Pulmonary artery endothelial cell (primary cell): ENCODE measurements at places on chromosomes 2 and 18. TPM values are rescaled to one million over a fixed set of nuclear protein-coding genes. Genes with fewer than 3 reads are reported as not detected.

GRCh38 chr18:5944448-5944847 is 49.1 kb upstream of the TMEM200C start:
- no peak for DNase-seq

Gene ACKR3
- total RNA-seq: 43.8 and 57.0 TPM in 2 replicates

DNA sequence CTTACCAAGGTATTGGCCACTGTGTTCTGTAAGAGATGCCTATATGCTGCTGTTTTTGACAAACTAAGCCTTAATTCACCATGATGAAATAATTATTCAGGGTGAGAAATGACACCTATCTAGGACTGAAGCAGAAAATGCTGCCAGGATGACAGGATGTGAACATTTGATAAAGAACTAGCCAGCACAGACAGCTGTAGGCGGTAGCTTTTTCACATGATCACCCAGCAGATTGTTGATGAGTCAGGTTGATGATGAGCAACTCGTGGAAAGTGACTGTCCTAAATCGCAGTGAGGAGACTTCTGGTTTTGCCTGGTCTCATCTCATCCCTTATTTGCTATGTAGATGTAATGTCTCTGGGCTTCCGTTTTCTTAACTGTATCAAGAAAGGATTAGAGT is 144.1 kb downstream of the PRPF40A start:
- no peak for DNase-seq

GRCh38 chr2:223042704-223043118 is 9.3 kb upstream of the KCNE4 start:
- no peak for DNase-seq

DNA sequence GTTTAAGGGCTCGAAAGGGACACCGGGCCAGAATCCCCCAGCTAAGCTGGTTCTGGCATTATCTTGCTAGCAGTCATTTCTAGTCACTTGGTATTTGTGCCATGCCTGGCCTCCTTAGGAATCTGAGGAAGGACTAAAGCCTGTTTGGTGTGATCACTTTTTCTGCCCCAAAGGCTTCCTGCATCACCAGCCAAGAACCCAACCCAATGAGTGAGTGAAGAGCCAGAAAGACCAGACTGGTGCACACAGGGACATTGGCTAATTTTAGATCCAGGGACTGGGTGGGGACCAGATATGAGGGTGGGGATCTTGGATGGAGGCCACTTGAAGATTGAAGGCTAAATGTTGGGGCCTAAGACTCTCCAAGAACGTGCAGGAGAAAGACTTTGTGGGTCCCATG is 411.9 kb upstream of the TNP1 start:
- no peak for DNase-seq

- DNase-seq: no peak
Observed at GRCh38 chr18:45290364-45290763, 324.9 kb upstream of the SLC14A2 start.

DNA sequence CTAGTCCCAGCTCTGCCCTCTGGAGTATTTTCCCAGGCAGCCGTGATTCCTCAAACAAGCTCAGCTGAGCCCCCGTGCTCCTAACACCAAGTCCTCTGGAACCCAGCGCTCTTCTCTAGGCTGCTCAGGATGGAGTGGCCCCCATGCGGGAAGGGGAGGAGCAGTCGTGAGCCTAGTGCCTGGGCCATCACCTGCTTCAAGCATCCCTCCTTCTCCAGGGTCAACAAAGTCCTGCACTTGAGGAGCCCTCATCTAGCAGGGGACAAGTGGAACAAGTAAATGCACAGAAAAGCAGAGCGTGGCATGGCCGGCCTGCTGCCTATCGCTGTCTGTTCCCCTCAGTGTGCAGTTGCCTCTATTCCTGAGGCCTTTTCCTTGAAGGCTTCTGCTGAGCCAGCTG is 168.6 kb downstream of the INHBB start:
- no peak for DNase-seq

GRCh38 chr2:58635801-58636375 is 394.8 kb upstream of the FANCL start:
- no peak for DNase-seq

- no peak for DNase-seq
Observed at GRCh38 chr2:163465440-163465839, 270.4 kb downstream of the FIGN start.

DNA sequence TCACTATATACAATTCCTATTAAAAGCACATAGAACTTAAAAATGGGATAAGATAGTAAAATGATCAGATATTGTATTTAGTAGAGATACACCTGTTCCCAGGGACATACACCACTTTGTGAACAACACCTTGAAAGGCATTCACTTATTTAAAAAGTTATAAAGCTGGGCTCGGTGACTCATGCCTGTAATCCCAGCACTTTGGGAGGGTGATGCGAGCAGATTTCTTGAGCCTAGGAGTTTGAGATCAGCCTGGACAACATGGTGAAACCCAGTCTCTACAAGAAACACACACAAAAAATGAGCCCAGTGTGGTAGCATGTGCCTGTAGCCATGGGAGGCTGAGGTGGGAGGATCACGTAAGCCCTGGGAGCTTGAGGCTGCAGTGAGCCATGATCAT is 90.9 kb downstream of the RAPGEF4 start:
- no peak for DNase-seq

DNA sequence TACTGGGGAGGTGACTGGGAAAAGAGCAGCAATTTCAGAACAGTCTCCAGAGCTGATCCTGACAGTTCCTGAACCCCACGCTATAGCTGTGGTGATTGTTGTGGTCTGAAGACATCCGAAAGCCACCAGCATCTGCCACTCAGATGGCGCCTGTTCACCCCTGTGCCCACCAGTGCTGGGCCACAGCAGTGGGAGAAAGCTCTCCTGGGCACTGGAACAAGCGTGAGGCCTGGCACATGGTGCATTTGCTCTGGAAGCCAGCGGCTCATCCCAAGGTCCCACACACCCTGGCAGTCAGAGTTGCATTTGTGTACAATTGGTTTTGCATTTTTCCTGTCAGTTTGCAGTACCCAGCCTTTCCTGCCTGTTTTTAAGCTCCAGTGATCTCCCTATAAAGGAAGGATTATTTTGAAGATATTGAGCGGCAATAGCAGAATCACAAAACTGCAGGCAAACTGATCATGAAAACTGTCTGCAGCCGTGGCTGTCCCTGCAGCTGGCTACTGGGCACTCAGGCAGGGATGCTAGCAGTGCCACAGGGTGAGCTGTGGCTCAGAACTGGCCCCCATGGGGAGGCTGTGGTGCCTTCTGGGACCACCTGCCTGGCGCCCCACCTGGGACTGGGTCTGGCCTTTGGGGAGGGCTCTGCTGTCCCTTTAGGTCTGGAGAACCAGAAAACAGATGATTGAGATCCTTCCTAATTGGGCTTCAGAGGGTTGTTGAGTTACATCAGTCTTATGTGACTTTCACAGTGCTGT is 30.1 kb downstream of the IMPA2 start:
- DNase-seq: no peak

DNA sequence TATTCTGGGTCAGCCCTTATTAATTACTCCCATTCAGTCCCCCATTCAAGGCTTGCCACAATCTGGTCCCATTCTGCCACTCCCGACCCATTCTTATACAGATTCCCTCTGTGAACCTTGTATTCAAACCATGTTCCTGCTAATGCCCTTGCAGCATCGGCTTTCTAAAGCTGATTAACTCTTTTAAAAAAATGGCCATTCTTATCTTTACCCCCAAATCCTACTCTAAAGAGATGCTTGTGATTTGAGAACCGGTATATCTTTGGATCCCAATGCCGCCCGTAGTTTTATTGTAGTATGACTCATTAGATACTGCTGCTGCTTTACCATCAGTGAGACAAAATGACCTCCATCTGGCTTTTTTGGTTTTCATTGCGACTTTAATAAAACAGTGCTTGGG is 72.2 kb downstream of the XRCC5 start:
- DNase-seq: no peak

GRCh38 chr2:200467806-200468681 is 41.8 kb downstream of the KCTD18 start:
- DNase-seq: no peak

- DNase-seq: no peak
Observed at GRCh38 chr2:44799754-44800153, 141.7 kb upstream of the SIX3 start.

Gene RBFA
- total RNA-seq: 34.9 and 48.2 TPM in 2 replicates

- DNase-seq: peak; percentile 74
Observed at GRCh38 chr2:86035883-86036668, 69.6 kb downstream of the POLR1A start.

- no peak for DNase-seq
Observed at GRCh38 chr18:78999939-79000338, 20.3 kb downstream of the SALL3 start.

DNA sequence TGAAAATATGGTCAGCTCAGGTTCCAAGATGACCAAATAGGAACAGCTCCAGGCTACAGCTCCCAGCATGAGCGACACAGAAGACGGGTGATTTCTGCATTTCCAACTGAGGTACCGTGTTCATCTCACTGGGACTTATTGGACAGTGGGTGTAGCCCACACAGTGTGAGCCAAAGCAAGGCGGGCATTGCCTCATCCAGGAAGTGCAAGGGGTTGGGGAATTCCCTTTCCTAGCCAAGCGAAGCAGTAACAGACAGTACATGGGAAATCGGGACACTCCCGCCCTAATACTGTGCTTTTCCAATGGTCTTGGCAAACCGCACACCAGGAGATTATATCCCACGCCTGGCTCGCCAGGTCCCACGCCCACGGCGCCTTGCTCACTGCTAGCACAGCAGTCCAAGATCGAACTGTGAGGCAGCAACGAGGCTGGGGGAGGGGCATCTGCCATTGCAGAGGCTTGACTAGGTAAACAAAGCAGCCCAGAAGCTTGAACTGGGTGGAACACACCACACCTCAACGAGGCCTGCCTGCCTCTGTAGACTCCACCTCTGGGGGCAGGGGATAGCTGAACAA is 57.5 kb downstream of the WDPCP start:
- DNase-seq: no peak

Gene DSG1
- total RNA-seq: not detected in 2 replicates

- DNase-seq: no peak
Observed at GRCh38 chr2:217638031-217638430, 364.8 kb downstream of the TNS1 start.

DNA sequence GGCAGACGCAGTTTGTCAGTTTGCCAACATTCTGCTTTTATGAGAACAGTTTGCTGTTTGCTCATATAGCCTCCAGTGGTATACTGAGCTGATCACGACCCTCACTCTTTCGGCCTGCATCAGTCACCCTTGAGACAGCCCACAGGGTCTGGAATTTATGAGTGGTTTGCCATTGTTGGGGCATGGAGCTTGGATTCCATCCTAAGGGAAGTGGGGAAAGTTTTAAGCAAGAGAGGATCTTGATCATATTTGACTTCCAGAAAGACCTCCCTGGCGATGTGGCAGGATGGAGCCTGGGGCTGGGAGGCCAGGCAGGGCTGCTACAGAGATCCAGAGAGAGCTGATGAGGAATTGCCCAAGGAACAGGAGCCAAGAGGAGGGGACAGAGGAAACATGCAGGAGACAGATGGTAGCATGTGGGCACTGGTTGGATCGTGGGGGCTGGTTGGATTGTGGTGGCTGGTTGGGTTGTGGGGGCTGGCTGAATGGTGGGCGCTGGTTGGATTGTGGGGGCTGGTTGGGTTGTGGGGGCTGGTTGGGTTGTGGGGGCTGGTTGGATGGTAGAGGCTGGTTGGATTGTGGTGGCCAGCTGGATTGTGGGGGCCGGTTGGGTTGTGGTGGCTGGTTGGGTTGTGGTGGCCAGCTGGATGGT is 27.3 kb upstream of the GPR17 start:
- no peak for DNase-seq

DNA sequence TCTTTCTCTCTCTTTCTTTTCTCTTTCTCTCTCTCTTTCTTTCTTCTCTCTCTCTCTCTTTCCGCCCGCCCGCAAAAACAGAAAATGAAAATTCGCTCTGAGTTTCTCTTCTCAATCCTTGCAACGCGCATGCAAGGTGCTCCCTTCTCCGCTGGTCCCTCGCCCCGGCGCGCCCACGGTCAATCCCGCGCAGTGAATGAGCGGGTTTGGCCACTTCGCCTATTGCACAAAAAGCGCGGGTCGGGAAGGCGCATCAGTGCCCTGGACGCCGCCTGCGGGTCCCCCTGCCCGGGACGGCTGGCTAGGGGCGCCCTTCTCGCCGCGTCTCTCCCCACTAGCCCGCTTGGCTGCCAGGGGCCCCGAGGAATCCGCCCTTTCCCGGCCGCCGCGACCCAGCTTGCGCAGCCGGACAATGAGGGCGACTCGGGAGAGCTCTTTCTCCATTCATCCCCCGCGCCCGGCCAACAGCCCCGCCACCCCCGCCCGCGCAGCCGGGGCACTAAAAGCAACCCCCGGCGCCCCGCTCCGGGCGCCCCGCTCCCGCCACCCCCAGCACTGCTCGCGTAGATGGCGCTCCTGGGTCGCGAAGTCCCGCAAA is 706 bp downstream of the LAMA1 start:
- DNase-seq: no peak

DNA sequence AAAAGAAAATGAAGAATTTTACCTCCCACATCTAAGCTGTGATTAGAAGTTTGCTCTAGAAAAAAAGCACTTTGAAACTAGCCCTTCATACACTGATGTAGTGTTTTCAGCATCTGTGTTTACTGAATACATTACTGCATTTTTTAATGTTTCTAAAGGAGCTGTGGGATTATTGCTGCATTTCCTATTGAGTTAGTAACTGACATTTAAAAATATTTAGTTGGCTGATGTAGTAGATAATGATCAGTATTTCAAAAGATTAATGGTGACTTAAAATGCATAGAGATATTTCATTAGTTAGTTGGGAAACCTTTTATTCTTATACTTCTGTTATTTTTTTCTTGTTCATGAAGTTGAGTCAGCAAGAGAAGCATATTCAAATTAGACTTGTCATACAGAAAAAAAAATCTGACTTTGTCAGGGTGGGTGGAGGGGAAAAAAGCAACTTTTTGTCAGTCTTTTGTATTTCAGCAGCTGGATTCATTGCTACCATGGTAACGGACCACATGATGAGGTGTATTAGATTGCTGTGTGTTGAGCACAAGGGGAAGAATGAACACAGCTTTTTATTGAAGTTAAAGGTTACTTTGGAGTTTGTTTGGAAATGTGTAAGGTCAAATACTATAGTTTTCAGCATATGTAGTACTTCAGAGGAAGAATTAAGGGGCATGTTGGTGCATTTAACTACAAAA is at the start of gene DTNA:
Gene DTNA, plus strand, starts transcription at position 549 of the 692 bp plus-strand sequence. CDS start 45,679 bp downstream, outside the sequence.
- DNase-seq: peak; percentile 55

Gene VSNL1
- total RNA-seq: not detected in 2 replicates

DNA sequence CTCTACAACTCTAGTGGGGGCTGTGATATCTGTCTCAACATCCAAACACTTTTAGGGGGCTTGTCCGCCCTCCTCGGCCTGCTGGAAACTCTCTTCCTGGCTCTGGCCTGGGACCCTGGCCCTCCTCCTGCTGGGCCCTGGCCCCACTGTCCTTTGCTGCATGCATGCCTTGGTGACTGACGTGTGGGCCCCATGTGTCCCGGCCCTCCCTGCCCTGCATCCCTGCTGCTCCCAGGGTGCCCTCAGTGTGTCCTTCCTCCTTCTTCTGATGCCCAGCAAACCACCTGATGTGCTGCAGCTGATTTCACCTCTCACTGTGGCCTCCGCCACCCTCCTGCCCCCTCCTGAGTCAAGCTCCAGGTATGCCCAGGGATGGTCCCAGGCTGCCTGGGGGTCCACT is 101.7 kb downstream of the SEPTIN10 start:
- DNase-seq: no peak

Gene RAB31
- total RNA-seq: 30.8 and 32.7 TPM in 2 replicates

Gene SULT1C2
- total RNA-seq: not detected in 2 replicates

- no peak for DNase-seq
Observed at GRCh38 chr2:9809448-9810088, 33.7 kb upstream of the TAF1B start.

Gene SNORC
- total RNA-seq: 0.26 and 0.56 TPM in 2 replicates

Gene FSHR
- total RNA-seq: not detected in 2 replicates
